Neural progenitor cell (in vitro differentiated cells): ENCODE measurements at places on chromosomes 6 and 20. TPM values are rescaled to one million over a fixed set of nuclear protein-coding genes. Genes with fewer than 3 reads are reported as not detected.

GRCh38 chr6:150322466-150322871, 46.3 kb upstream of the IYD start:
- no peak for DNase-seq

- DNase-seq: no peak
Measured at GRCh38 chr6:16824845-16825685, 63.8 kb upstream of the ATXN1 start.

GRCh38 chr6:30703821-30704220, 13.0 kb upstream of the NRM start:
- no peak for DNase-seq

GRCh38 chr20:37096415-37097041, 731 bp upstream of the RBL1 start:
- peak; percentile 7 for DNase-seq

DNA sequence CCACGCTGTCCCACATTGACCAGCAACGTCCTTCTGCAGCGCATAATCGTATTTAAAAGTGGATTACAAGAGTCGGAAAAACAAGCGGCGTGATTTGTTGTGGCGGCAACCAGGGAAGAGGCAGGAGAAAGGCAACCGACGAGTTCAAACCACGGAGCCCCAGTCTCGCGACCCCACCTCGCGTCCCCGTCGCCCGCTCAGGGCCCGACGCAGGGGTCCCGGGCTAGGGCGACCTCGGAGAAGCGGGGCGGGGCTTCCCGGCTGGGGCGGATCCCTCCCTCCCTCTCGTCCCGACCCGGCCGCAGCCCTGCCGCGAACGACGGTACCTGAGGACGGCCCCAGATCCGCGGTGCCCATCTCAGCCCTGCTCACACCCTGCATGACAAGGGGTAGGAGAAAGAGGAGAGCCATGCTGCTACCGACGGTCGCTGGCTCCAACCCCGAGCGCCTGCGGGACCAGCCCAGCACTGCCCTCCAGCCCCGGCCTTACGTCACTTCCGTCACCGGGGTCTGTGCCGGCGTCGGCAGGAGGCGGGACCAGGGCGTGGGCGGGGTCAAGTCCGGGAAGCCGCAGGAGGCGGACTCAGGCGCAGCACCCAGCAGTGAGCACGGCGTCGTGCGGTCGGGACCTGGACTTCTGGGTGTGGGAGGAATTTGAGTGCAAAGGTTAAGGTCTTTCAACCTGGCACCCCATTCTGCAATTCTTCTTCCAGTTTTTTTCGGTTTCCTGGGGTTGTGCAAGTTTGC, at the start of gene IFNGR1:
IFNGR1 (minus strand) TSS at position 469 of the 747 bp plus-strand sequence; CDS start at position 411, 58 bp downstream.
- peak; percentile 93 for DNase-seq

DNA sequence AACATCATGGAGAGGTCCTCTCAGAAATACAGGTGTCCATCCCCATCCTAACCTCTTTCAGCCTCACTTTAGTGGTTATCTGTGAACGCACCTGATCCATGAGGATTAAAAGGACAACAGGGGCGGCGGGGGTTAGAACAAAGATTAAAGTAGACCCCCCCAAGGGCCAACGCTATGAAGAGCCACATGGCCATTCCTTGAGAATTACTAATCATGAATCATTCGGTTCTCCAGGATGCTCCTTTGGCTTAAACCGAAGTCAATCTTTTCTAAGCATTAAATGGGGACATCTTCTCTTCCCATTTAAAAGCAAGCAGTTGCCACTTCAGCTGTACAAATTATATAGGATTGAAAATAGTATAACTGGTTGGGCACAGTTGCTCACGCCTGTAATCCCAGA, 212.4 kb downstream of the GMPR start:
- DNase-seq: no peak

GRCh38 chr20:654417-654750, 1.4 kb upstream of the SRXN1 start:
- no peak for DNase-seq

- DNase-seq: no peak
Measured at GRCh38 chr6:28978959-28979561, 26.1 kb downstream of the ZNF311 start.

GRCh38 chr6:90368601-90369000, 72.0 kb upstream of the BACH2 start:
- DNase-seq: no peak

DNA sequence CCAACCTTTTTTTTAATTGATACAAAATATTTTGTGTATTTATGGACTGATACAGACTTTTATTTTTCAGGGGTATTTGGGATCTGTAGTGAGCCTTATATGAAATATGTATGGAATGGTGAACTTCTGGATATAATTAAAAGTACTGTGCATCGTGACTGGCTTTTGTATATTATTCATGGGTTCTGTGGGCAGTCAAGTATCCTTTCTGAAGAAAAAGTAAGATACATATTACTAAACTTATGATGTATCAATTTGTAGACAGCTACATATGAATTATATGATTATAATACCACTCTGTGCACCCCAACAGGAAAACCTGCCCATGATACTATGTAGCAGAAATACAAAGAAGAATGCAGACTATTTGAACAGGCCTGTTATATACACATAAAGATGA, 47.2 kb downstream of the FIG4 start:
- DNase-seq: no peak

- DNase-seq: no peak
Measured at GRCh38 chr20:17952692-17953684, 15.6 kb downstream of the SNX5 start.

DNA sequence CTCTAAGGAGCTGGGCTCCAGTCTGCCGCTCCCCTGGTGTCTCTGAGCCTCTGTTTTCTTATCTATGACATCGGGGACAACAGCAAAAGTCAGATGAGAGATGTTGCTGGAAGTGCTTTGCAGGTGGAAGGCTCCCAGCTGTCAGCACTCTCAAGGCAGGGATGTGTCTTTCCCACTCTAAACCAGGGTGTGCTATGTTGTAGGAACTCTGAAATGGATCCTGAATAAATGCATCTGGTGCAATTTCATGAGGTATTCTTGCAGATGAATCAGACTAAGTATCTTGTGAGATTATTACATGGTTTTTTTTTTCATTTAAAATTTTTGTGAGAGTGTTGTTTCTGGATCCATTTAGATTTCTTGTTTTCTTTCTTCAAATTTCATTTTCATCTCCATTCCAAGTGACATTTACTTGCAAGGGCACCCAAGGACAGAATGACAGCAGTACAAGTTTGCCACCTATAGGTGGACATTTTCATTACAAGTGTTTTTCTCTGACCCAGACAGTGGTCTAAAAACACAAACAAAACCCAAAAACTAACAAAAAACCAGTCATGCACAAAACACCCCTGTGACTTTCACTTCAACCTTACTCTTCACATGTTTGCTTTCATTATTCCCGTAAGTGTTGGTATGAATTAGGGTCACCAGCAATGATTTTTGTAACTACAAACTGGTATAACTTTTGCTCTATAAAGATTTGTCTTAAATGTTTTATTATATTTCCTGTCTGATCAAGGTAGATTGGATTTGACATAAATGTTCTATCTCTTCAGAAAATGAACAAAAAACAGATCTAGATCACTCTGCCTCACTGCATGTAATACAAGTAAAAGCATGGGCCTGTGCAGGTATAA, 14.7 kb upstream of the SIM1 start:
- peak; percentile 55 for DNase-seq

DNA sequence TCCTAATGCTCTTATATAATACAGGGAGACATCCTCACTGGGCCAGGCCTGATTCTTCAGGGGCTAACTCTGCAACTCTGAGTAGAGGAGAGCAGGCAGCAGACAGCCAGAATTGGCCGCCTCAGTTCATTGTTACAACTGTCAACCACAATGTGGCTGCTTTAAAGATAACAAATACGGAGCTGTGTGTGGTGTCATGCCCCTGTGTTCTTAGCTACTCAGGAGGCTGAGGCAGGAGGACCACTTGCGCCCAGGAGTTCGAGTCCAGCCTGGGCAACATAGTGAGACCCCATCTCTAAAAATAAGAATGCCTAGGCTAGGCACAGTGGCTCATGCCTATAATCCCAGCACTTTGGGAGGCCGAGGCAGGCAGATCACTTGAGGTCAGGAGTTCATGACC, 34.3 kb downstream of the CEP250 start:
- DNase-seq: no peak

DNA sequence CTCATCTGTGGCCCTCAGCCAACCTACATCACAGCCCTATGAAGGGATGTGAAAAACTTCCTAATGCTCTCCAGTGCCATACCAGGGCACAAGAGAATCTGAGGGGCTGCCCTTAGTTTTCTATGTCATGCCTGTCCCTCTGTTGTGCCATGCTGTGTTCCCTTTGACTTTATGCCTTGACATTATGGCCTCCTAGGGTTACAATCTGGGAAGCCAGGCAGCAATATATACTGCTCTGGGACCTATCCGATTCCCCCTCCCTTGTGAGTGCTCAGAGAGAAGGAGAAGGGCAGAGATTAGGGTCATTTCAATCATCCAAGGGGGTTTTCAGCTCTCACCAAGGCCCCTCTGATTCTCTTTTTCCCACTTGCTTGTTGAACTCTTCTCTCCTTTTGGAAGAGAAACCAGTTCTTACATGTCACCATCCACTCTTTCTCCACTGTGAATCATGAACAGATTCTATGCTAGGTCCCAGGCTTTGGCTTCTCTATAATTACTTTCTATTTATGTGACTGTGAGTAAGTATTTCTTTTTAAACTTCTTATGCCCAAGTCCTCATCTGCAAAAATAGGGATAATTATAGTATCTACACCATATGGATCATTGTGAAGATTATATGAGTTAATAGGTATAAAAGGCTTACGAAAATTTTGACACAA, 14.2 kb upstream of the FRK start:
- no peak for DNase-seq

GRCh38 chr20:14631011-14631410, 293.6 kb upstream of the FLRT3 start:
- no peak for DNase-seq

DNA sequence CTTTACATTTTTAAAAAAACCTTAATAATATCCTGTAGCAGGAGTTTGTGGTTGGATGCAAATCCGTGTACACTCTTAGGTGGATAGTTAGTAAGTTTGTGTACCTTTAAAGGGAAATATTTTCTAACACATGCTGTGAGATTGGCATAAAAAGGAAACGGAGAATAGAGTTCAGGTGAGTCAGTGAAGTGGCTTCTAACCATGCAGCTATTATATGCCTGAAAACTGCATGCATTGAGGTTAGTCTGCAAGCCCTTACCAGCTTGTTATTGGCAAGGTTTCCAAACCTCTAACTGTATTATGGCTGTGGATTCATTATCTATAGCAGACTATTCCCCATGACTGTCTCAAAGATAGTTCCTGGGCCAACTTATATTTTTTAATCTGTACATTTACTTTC, 420.6 kb upstream of the MMS22L start:
- no peak for DNase-seq

DNA sequence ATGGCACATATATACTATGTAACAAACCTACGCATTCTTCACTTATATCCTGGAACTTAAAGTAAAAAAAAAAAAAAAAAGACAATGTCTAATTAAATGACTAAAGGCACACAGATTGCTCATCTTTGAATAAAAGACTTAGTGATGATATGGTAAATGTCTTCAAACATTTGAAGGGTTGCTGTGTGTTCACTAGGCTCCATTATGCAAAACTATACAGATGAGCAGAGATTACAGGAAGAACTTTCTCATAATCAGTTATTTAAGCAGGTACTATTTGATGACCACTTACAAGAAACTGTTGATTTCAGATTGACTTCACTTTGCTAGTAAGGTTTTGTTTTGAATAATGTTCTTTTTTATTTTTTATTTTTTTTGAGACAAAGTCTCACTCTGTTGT, 34.4 kb downstream of the DNAH8 start:
- DNase-seq: no peak

GRCh38 chr6:154995254-154996015, at the start of gene TIAM2:
TIAM2 (plus strand) TSS chr6:154995315; CDS start chr6:155129224, 133,909 bp downstream.
- peak; percentile 87 for DNase-seq

DNA sequence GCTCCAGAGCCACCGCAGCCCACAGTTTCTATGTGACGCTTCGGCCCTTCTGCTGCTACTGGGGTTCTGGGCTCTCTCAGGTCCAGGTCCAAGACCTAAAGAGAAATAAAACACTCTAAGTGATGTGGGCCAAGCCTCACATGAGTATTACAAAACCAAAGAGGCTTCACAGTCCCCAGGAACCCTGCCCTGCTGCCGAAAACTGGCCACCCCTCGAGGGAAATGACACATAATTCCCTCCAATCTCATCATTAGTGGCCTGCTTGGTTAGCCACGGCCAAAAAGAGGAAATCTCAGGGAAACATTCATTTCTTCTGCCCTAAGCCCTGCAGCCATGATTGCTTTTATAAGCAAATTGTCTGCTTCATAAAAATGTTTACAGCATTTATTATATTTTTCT, 32.5 kb downstream of the DLL1 start:
- DNase-seq: no peak

GRCh38 chr20:41047975-41048305, 19.3 kb downstream of the TOP1 start:
- no peak for DNase-seq

DNA sequence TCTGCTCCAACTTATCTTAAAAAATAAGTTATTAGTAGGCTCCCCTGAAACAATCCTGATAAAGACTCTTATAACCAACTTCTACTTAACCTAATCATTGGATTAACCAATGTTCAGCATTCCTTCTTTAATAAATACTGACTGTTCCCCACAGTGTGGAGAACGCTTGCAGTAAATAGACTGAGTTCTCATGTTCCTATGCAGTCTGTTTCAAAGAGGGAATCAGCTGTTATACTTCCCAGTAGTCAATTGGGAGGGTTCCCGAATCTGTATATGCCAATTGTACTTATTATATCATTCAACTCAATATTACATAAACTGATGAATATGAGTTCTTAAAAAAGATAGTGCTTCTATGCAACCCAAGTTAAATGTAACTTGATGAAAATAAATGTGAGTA, 9.7 kb upstream of the JAG1 start:
- no peak for DNase-seq

GRCh38 chr20:51002633-51003032, 20.3 kb downstream of the KCNG1 start:
- DNase-seq: no peak

GRCh38 chr6:158808941-158809678, 10.1 kb downstream of the EZR start:
- no peak for DNase-seq

Gene R3HDML
- not detected in 2 replicates for total RNA-seq

Gene KHDC1L
- 1.9 and 2.1 TPM in 2 replicates for total RNA-seq

Gene KCNQ5
- 0.09 TPM in 1 of 2 replicates, not detected in the other for total RNA-seq

Gene MCCD1
- total RNA-seq: not detected in 2 replicates

Gene TCF21
- total RNA-seq: 0.04 and 0.22 TPM in 2 replicates

Gene ELOVL2
- 5.8 and 9.1 TPM in 2 replicates for total RNA-seq

Gene ADAM33
- total RNA-seq: 7.0 and 18.9 TPM in 2 replicates

Gene NR2E1
- 0.25 and 1.0 TPM in 2 replicates for total RNA-seq
